ENCODE measurements at places on chromosomes 2 and 18. TPM values are rescaled to one million over a fixed set of nuclear protein-coding genes. Genes with fewer than 3 reads are reported as not detected.

Gene ANKRD29
- total RNA-seq: 3.9 TPM

Gene GEN1
- 2.7 TPM for total RNA-seq

Gene NETO1
- 0.83 TPM for total RNA-seq

DNA sequence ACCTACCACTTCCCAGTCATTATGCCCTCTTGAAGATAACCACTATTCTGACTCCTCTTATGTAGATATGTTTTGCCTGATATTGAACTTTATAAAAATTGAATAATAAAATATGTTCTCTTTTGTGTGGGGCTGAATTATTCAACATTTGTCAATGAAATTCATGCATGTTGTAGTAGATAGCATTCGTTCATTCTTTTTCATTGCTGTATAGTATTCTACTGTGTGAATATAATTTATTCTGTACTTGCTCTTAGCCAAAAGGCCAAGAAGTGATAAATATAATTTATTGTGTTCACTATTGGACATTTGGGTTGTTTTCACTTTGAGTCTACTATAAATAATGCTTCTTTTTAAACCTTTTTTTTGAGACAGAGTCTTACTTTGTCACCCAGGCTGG is 29.0 kb downstream of the EML6 start:
- DNase-seq: no peak

GRCh38 chr2:28855193-28855592 is 14.9 kb downstream of the TRMT61B start:
- no peak for DNase-seq

DNA sequence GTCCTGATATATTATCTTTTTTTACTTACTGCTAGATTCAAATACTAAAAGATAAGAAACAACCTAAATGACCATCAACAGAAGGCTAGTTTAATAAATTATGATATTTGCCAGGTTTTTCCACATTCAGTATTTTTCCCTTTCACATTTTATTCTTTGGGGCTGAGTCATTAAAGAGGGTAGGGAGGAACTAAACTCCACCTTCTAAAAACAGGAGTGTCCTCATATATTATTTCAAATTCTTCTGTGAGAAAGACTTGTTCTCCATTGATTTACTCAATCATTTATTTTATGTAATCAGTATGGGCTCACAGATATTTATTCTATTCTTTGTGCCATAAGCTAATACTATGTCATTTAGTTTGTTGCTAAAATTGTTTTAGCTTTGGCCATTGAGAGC is 9.0 kb downstream of the HDHD2 start:
- no peak for DNase-seq

- peak; percentile 31 for DNase-seq
Measured at GRCh38 chr18:13242797-13243196, 24.2 kb downstream of the LDLRAD4 start.

DNA sequence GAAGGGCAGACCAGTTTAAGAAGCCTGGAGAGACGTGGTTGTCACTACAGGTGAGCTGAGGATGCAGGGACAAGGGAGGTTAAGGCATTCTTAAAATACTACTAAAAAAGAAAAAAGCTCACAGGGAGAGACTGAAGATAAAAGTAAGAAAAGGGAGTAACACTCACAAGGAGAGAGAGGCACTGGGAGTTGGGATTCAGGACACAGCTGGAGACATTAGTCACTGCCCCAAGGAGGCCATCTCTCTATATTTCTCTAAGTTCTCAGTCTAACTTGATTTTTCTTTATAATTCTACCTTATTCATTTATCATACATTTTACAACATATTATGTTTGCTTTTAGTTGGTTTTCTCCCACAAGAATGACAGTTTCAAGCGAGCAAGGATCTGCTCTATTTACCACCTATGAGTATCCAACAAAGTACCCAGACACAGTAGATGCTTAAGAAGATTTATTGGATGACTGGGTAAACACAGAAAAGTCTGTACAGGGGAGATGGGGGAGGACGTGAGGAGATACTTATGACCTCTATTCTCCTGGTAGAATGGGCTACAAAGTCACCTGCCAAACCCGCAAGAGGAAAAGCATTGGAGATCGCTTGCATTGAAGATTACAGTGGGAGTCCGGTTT is 2.2 kb downstream of the SERPINE2 start:
- DNase-seq: no peak

GRCh38 chr2:101625387-101625786 is 72.1 kb upstream of the MAP4K4 start:
- no peak for DNase-seq

DNA sequence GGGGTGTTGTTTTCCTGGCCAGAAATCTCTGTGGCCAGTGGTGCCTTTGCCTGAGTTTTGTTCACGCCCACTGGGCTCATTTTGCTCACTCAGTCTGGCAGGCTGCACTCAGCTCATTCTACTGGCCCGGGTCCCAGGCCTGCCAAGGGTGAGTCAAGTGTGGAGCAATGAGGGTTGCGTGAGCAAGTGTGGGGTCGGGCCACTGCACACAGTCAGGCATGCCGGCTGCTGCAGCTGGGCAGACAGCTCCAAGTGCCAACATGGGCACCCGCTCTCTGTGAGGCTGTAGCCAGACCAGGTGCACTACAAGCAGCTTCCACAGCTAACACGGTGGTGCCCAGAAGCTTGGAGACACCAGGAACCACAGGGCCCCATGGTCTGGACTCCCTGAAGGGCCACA is 801.1 kb upstream of the RAB6C start:
- no peak for DNase-seq

DNA sequence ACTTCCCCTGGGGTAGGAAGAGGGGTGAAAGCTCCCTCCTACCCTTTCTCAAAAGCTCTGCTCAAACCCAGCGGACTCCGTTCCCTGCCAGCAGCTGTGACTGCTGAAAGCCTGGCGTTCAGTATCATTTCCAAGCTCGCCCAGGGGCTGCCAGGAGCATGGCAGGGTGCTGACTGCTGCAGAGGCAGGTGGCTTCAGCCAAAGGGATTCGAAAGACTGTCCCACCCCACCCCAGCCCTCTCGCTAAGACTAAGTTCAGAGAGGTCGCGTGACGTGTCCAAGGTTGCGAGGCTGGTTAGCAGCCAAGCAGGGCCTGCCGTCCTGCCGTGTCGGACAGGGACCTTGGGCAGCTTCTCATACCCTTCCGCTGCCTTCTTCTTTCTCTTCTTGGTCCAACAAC is 72.3 kb upstream of the RAB12 start:
- DNase-seq: no peak

GRCh38 chr2:45248214-45248613 is 239.0 kb upstream of the SIX2 start:
- DNase-seq: no peak

DNA sequence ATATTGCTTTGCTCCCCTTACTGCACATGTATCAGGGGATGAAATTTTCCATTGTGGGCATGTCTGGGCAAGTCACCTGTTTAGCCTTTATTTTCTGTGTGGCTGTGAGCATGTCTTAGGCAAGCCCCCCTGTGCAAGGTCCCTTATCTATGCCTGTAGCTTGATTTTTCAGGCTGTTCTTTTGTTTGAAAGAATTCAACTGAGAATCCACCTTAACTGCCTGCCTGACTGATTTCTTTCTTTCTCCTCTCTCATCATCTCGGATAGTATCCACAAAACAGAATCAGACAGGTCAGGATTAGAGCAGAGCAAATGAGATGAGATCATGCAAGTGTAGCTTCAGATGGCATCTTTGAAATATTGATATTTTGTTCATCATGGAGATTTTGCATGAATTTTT is 1147.5 kb upstream of the ACVR2A start:
- no peak for DNase-seq
